Stimulated activated CD4-positive, alpha-beta T cell treated with anti-CD3 and anti-CD28 coated beads, Interleukin-1b, Interleukin-23, amount 100 ng/mL, for 1 hour (primary cell): ENCODE measurements at places on chromosomes 7 and 10.

DNA sequence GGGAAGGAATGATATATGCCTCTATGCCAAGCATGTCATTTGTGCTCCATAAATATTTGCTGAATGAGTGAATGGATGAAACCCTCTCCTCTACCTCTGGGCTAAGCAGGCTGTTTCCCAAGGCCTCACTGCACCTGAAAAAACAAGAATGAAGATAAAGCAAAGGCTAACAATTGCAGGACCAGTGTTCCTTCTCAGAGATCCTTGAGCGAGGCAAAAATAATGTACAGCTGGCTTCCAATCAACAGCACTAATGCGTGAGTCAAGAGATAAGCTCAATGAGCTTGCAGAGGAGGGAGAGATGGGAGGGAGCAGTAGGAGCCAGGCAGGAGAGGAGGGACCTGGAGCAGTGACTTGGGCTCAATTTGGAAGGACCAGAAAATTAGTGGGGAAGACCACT lies 144.5 kb upstream of the NFE2L3 start:
- no peak for DNase-seq

GRCh38 chr10:84179059-84179710 lies 5.6 kb downstream of the GPR15LG start:
- DNase-seq = no peak

- DNase-seq = no peak
Observed at GRCh38 chr10:133127291-133128125, 32.5 kb upstream of the KNDC1 start.

- DNase-seq = no peak
Observed at GRCh38 chr10:102453502-102453901, 2.2 kb upstream of the C10orf95 start.

DNA sequence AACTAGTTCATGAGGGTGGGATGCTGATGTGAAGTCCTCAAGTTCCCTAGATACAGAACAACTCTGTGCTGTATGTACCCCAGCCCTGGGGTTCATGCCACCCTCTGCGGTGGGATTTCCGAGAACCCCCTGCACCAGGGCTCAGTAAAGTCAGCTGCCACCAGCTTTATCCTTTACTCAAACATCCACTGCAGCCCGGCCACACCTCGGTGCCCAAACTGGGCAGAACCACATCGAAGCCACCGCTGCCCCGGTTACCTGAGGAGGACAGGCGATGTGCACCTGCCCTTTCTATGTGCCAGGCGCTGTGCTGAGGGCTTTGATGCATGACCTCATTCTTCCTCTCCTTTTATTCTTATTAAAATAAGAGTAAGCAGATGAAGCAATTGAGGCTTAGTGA lies 9.9 kb upstream of the CALML5 start:
- no peak for DNase-seq

- no peak for DNase-seq
Observed at GRCh38 chr10:51879238-51879637, 179.8 kb upstream of the CSTF2T start.

GRCh38 chr7:111667488-111667887 lies 105.2 kb upstream of the IMMP2L start:
- DNase-seq = no peak

DNA sequence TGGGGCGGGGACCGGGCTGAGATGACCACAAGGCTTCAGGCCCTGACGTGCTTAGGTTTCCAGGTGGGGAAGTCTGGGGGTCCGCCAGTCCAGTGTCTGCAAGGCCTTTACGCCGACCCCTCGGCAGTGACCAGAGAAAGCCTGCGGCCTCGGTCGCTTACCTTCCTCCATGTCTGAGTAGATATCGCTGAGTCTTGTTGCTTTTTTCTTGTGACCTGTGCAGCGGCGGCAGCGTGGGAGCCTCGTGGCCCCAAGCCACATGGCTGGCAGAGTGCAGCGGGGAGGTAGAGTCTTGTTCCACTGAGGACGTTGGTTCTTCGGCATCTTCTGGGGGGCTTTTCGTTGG lies 329 bp downstream of the NOLC1 start:
- peak; percentile 35 for DNase-seq

- no peak for DNase-seq
Observed at GRCh38 chr10:100129424-100129823, 47.8 kb upstream of the CPN1 start.

DNA sequence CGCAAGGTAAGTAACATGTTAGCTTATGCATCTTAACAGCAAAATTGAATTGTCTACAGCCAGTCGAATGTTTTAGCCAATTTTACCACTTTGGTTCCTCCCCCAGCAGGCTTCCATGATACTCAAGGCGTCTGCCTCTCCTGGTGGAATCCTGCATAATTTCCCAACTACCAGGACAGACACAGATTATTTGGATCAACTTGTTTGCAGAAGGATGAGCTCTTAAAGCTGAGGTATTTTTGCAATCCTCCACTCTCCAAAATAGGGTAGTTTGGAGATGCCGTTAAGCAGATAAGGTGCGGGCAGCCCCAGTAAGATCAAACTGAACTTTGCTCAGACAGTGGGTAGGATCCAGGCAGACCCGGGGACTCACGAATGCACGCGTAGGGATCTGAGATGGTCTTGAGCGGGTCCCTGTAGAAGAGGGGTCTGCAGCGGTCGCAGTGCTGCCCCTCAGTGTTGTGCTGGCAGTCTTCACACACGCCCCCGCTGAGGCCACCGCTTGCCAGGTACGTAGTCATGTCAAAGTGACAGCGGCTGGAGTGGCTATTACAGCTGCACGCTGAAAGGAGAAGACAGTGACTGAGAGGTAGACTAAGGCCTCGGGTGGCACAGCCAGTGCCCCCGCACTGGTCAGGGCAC lies 27.4 kb downstream of the LAMB4 start:
- no peak for DNase-seq

DNA sequence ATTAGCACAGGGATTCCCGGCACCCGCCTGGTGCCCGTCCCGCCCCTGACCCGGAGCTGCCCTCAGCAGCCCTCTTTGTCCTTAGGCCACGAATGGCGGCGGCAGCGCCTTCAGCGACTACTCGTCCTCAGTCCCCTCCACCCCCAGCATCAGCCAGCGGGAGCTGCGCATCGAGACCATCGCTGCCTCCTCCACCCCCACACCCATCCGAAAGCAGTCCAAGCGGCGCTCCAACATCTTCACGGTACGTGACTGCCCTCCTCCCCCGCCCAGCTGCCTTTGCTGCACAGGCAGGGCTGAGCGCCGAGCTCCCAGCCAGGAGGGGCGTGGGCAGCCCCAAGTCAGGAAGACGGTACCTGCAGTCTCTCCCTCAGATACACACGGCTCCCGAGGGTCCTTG lies 33.6 kb downstream of the AGAP3 start:
- no peak for DNase-seq

DNA sequence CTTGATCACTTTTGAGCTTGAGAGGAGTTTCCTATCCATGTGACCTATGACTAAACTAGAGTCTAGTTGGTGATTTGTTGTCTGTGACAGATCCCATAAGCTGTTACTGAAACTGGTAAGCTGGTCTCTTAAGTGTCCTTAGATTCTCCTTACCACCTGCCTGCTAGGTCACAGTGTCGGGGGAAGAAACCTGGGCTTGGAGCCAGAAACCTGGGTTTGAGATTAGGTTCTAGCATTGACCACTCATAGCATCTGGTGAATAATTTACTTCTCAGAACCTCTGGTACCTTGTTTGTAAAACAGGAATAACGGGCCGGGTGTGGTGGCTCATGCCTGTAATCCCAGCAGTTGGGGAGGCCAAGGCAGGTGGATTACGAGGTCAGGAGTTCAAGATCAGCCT lies 21.8 kb upstream of the ITPRID1 start:
- no peak for DNase-seq

- no peak for DNase-seq
Observed at GRCh38 chr7:64046041-64046389, 781 bp downstream of the ZNF727 start.

- no peak for DNase-seq
Observed at GRCh38 chr7:143013893-143014292, 13.0 kb downstream of the OR9A2 start.

- DNase-seq = no peak
Observed at GRCh38 chr7:143205560-143206293, 16.1 kb upstream of the TAS2R40 start.

- DNase-seq = no peak
Observed at GRCh38 chr10:15789793-15790525, 70.2 kb upstream of the ITGA8 start.

DNA sequence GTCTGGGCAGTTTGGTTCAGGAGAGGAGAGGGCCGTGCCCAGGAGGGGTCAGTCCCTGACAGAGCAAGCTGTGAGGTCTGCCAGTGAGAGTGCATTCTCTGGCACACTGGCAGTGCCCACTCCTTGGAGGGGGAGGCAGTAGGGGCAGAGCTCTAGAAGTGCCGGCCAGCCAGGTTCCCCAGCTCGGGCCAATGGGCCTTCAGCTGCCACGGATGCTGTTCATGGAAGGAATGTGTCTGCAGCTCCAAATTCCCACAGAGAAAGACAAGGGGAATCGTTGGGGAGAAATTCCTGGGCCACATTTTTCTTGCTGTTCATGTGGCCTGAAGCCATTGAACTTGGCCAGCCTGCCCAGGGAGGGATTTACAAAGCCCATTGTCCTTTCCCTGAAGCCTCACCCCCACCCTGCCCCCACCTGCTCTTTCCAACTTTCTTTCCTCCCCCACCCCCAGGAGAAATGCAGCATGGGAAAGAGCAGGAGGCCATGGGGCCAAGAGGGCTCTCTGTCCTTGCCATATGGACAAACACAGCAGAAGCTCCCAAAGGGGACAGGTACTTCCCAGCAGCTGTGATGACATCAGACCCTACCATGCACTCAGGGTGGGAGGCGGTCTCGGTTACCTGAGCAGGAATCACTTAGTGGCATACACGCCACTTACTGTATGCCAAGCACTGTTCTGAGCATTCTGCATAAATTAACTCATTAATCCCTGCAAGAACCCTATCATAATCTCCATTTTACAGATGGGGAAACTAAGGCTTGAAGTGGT lies 70.7 kb downstream of the ARHGAP22 start:
- no peak for DNase-seq

- no peak for DNase-seq
Observed at GRCh38 chr10:108132303-108132702, 967.8 kb upstream of the SORCS1 start.

DNA sequence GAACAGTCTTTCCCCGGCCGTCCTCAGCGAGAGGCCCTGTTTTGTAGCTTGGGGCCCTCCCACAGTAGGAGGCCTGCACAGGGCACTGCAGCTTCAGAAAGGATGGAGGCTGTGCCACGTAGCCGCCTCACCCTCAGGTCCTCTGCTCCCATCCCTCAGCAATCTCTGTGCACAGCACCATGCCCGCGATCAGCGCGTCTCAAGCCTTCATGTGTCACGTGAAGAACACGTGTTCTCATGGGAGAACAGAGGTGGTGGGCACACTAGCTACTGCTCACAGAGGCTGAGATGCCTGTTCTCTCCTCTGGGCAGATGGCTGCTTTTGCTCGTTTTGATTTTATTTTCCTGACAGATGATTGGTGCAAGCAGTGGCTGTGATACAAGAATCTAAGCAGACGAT lies 8.5 kb upstream of the SHH start:
- no peak for DNase-seq

- DNase-seq = no peak
Observed at GRCh38 chr7:137935884-137936508, 65.9 kb downstream of the CREB3L2 start.

- no peak for DNase-seq
Observed at GRCh38 chr7:47746468-47746867, 164.6 kb upstream of the TNS3 start.

DNA sequence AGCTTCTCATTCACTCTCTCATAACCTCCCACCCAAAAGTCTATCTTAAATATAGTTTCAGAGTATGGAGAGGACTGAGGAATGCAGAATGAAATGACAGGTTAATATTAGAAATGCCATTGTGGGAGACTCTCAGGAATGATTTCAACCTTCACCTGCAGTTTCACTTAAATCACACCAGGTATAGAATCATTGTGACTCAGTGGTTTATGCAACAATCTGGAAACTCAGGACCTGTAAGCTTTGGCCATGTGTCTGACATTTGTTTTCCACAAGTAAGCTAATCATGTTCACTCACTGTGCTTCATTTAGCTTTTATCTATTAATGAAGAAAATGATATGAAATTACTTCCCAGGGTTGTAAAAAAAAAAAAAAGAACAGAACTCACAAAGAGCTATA lies 8.7 kb upstream of the PTPN12 start:
- no peak for DNase-seq

DNA sequence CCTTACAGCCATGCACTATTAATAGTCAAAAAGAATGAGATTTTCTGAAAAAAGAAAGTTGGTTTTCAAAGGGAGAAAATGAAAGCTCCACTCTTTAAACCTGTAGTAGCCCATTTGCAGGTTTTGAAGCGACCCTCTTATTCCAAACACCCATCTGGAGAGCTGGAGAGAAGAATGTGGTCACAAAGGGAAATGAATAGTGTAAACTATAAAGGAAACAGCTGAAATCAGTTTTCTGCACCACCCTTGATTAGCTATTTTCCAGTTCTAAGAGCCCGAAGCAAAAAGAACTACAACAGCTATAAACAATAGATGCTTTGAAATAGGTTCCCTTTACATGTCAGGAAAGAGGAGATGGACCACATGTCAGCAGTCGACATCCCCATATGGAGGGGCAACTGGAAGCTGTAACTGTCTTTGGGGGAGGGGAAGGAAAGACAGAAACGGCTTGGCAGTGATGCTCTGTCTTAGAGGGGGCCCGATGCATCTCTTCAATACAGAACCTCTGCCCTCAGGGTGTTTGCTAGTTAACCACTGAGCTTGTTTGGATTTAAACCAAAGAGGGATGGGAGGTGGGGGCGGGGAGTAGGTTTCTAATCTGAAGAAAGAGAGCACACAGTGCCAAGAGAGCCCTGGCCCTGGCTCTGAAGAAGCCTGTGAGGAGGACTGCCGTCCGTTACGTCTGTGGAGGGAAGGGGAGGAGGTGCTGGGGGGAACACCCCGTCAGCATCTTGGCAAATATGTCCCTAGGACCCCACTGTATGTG lies 55.3 kb downstream of the CPVL start:
- DNase-seq = no peak

GRCh38 chr10:84946904-84947303 lies 618.5 kb downstream of the CCSER2 start:
- no peak for DNase-seq

- DNase-seq = no peak
Observed at GRCh38 chr7:52260046-52260665, 775.3 kb upstream of the POM121L12 start.

GRCh38 chr10:25683344-25683743 lies 250.7 kb upstream of the MYO3A start:
- DNase-seq = no peak

- no peak for DNase-seq
Observed at GRCh38 chr10:49177391-49178355, 10.5 kb downstream of the TMEM273 start.

- no peak for DNase-seq
Observed at GRCh38 chr10:63331586-63331985, 134.2 kb downstream of the JMJD1C start.

- peak; percentile 13 for DNase-seq
Observed at GRCh38 chr7:149624006-149624405, 126.4 kb upstream of the ZNF746 start.

- DNase-seq = no peak
Observed at GRCh38 chr10:123117644-123118417, 17.9 kb upstream of the HMX3 start.

DNA sequence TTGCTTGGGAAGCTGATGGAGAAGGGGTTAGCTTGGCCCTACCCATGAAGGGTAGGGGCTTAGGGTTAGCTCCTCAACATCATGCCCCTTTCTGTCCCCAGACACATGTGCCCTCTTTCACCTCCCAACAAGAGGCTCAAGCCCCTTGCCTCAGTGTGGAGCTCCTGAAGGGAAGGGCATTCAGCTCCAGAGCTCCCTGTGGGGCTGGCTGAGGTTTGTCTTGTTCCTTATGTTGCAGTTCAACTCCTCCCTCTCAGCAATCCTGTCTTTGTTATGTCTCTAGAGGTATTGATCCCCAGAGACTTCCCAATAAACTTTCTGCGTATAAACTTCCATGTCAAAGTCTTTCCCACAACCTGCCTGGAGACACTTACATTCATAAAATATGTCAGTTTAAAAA lies 252.2 kb upstream of the SP4 start:
- no peak for DNase-seq
